ENCODE measurements at places on chromosomes 6 and 20. TPM values are rescaled to one million over a fixed set of nuclear protein-coding genes. Genes with fewer than 3 reads are reported as not detected.

DNA sequence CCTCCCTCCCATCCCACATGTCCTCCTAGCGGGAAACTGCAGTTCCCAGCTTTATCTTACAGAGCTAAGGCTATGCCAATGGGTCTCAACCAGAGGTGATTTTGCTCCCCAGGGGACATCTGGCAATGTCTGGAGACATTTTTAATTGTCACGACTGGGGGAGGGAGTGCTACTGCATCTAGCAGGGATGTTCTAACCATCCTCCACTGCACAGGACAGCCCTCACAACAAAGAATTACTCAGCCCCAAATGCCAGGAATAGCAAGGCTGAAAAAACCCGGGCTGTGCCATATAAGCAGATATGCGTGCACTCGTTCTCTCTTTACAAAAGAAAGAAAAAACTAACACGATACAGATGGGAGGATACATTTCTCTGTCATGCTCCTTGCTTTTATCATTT is 8.5 kb downstream of the MRPS18A start:
- DNase-seq: no peak

GRCh38 chr6:169452117-169452868 is 198.6 kb upstream of the THBS2 start:
- peak; percentile 68 for DNase-seq

DNA sequence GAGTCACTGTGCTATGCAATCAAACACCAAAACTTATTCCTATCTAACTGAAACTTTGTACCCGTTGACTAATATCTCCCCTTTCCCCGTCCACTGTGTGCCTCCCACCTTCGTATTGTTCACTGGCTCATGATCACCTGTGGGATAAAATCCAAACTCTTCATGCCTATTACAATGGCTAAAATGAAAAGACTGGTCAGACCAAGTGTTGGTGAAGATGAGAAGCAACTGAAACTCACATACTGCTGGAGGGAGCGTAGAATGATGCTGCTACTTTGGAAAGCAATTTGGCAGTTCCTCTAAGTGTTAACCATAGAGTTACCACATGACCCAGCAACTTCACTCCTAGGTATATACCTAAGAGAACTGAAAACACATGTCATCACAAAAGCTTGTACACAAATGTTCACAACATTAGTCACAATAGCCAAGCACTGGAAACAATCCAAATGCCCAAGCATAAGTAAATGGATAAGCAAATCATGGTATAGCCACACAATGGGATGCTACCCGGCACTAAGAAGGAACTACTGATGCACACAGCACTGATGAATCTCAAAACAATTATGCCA is 13.1 kb downstream of the RPS10 start:
- no peak for DNase-seq

GRCh38 chr6:148343047-148343782 is 577 bp downstream of the SASH1 start:
- DNase-seq: no peak

DNA sequence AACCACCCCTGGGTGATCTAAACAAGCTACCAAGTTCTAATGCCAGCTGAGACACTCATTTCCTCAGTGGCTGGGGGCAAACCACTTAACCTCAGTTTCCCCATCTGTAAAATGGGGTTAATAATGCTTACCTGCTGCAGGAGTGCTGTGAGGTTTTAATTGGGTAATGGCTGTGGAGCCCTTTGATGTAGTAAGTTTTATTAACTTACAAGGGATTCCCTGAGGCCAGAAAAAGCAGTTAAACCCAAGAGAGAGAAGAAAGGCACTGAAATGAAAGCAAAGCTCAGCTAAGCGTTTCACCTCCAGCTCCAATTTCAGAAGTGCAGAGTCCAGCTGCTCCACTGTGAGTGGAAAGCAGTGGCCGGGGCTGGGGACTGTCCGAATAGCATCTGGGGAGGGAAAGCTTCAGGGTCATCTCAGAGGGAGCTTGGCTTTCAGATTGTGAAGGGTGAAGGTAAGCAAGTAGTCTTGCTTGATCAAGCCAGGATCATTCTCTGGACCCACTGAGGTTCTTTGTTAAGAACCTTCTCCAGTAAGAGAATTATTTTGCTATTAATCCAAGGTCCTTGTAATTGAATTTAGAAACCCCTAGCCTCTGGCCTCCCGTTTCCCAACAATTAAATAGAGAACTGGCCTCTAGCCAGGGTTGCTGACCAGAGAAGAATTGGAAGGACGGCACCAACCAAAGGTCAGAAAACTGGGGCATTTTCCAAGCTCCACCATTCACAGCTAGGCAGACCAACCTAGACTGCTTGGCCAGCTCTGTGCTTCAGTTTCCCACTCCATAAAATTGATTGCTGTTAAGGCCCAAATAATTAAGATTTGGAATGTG is 20.9 kb upstream of the TCP11 start:
- DNase-seq: no peak

- no peak for DNase-seq
Observed at GRCh38 chr20:14444106-14444505, 106.7 kb upstream of the FLRT3 start.

DNA sequence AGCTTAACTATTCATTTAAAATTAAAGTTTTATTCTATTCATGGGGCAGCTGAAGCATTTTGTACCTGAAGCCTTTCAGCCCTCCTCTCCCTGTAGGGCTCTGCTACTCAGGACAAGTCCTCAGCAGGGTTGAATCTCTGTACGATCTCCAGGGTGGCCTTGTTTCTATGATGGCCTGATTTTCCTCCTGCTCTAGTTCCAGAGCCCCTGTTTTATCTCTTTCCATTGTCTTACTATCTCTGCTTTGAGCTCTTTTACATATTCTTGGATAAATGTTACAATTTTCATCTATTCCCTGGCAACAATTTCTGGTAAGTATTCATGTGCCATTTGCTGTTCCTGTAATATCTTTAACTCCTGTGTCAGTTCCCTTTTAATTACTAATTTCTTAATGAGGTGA is 19.8 kb upstream of the MYL9 start:
- no peak for DNase-seq

DNA sequence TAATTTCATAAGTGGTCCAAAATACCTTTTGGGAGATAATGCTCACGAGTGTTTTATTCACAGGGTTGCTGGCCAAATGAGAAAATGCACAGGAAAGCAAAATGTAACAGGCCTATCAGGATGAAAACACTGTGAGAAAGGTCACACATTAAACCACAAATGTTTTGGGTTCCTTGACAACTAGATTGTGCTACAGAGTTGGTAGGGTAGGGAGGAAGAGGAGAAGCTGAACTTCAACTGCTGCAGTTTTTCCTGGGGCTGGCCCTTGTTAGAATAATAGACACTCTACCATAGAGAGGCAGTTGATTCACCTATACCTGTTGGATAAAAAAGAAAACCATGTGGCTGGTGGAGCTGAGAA is 28.1 kb upstream of the PAQR8 start:
- DNase-seq: no peak

- DNase-seq: no peak
Observed at GRCh38 chr6:93962566-93962965, 543.2 kb upstream of the EPHA7 start.

DNA sequence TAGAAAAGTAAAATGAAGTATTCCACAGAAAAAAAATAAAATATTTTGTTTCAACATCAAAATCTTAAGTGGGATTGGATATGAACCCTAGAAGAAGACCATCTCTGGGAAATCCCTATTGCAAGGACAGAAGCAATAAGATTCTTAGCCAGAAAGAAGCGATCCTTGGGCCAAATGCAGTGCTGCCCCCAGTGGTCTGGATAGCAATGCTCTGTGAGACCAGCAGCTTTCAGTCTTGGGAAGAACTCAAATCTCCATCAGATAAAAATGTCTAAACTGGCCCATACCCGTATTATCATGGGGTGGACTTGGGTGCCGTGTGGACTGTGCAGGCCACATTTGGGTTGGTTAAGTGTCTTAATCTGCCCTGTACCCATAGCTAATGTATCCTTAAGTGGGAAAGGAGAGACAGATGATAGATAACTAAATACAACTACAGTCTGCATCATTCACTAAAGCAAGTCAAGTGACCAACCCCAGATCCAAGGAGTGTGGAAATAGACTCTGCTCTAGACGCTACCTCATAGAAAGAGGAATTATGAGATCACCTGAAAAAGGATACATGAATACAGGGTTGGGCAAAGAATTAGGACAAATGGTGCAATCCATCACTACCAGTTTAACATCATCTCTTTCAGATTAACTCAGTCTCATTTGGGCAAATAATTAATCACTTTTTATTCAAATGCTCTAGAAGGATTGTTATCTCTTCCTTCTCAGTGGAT is 38.9 kb upstream of the SNAP25 start:
- no peak for DNase-seq

DNA sequence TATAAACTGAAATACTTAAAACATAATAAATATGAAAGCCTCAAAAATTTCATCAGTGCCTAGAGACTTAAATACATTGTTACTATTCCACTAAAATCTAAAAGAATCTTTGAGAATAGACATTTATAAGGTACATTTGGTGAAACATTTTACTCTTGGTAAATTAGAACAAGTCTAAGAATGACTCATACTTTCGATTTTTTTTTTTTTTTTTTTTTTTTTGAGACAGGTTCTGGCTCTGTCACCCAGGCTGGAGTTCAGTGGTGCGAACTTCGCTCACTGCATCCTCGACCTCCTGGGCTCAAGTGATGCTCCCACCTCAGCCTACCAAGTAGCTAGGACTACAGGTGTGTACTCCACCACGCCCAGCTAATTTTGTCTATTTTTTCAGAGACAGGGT is 6.4 kb downstream of the FUCA2 start:
- DNase-seq: no peak

DNA sequence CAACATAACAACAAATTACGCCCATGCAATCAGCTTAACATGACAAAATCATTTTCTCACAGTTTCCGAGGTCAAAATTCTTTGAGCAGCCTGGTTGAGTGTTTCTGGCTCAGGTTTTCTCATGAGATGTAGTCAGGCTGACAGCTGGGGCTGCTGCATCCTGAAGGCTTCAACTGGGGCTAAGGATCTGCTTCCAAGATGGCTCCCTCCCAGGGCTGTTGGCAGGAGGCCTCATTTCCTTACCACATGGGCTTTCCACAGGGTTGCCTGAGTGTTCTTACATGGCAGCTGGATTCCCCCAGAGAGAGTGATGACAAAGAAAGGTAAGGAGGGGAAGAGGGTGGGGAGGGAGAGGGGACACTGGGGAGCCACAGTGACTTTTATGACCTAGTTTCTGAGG is 63.1 kb upstream of the NNAT start:
- no peak for DNase-seq

DNA sequence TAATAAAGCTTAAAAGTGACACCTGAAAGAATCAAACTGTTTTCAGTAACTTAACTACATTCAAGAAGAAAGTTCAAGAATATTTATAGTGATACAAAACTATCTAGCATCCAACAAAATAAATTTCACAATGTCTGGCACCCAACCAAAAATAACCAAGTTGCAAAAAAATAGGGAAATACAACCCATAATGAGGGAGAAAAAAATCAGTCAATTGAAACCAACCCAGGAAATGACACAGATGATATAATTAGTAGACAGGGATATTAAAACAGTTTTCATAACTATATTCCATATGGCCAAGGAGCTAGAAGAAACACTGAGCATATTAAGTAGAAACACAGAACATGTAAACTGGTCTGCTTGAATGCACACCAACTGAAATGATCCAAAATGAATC is 120.2 kb upstream of the BEND3 start:
- no peak for DNase-seq

GRCh38 chr6:31878222-31878621 is 575 bp downstream of the SLC44A4 start:
- DNase-seq: no peak

DNA sequence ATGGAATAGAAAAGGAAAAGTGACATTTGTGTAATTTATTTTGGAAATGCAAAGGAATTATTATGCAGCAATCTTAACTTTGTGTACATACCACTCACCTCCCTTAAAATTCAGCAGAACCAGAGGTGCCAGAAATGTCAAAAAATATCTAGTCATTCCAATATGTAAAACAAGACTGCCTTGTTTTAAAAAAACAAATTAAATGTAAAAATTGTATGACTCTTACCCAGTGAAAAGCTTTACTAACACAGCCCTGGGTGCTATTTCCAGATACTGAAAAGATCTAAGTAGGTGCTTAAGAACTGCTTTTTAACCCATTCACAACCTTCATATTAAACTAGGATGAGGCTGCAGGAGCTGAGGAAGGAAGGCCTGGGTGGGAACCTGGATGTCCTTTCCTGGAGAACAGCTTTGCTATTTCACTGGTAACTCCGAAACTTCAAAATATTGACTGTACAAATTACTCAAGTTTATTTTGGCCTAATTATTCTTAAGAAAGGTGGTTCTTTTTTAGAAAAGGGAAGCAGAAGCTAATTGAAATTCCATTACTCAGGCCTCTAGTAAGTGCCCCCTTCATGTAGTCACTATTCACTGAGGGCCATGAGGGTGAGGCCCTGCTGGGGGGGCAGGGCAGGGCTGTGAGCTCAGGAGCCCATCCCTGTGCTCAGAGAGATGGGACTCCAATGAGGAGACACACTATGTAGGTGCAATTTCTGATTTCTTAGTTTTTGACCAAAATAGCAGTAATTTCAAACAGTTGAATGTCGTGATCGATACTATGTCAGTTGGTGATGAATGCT is 139.6 kb downstream of the MAP3K4 start:
- DNase-seq: no peak

DNA sequence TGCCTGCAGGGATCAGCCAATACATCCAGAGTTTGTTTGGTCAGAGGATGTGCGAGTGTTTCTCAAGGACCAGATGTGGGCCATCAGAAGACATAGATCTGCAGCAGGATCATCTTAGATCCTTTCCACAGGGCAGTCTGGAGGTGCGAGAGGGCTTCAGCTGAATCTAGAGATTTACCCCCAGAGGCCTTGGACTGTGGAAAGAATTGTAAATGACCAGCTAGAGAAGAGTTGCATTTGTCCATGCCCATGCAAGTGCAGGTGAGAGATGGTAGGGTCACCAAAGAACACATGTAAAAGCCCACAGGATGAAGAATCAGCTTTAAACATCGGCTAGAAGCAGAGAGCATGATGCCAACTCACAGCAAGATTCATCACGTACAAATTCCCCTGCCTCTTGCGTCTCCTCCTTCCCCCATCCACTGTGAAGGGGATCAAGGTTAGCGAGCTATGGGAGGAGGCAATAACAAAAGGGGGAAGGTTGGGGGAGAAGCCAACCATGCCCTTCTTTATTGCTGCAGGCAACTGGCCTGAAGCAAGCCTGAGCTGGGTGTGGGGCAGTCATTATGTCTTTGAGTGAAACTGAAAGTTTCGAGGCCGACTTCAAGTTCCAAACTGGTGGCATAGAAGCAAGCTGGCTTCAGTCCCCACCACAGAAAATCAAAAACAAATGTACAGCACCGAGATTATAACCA is 83.5 kb downstream of the SCML4 start:
- DNase-seq: no peak

- no peak for DNase-seq
Observed at GRCh38 chr6:8860671-8861070, 425.3 kb upstream of the SLC35B3 start.

GRCh38 chr6:136030131-136030530 is 178.6 kb downstream of the PDE7B start:
- DNase-seq: no peak

GRCh38 chr6:108497883-108498282 is 62.8 kb upstream of the FOXO3 start:
- DNase-seq: peak; percentile 16

- DNase-seq: no peak
Observed at GRCh38 chr6:129493354-129493902, 216.5 kb downstream of the ARHGAP18 start.

- no peak for DNase-seq
Observed at GRCh38 chr6:48883116-48883515, 579.9 kb downstream of the MMUT start.

Gene SUN5
- total RNA-seq: not detected

Gene POU3F2
- 0.14 TPM for total RNA-seq

Gene LINC00237
- total RNA-seq: not detected

Gene PCK1
- total RNA-seq: 0.08 TPM

Gene KCNG1
- total RNA-seq: 11.3 TPM

Gene TXLNB
- total RNA-seq: 0.18 TPM

Gene CDH22
- not detected for total RNA-seq
